Dorsolateral prefrontal cortex (tissue), 122 donors: ENCODE measurements at places on chromosomes 12 and 14.

GRCh38 chr14:79596551-79596950 lies 614.8 kb downstream of the DIO2 start:
- DNase-seq: no peak

DNA sequence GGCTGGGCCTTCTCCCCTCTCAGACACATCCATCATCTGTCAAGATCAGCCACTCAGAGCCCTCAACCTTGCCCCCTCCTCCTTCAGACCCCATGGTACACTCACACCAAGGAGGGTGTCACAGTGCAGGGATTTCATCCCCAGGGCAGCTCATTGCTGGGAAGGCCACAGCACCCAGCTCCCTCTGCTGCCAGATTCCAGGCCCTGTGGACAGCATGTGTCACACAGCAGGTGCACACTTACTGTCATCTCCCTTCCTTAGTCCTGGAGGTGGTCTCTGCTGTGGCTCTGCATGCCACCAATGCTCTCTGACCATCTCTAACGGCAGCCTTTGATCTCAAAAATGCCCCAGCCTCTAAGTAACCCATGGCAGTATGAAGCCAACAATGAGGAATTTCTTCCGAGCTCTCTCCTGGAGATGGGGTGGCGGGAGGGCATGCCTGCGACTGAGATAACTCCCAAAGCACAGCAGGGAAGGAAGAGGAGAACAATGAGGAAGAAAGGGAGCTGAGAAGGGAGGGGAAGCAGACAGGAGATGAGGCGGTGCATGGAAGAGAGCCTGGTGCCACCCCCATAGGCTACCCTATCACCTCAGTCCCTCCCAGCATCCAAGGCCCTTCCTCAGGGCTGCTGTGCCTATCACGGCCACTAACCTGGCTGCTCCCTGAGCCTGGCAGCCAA lies 101.0 kb downstream of the SINHCAF start:
- DNase-seq: no peak

DNA sequence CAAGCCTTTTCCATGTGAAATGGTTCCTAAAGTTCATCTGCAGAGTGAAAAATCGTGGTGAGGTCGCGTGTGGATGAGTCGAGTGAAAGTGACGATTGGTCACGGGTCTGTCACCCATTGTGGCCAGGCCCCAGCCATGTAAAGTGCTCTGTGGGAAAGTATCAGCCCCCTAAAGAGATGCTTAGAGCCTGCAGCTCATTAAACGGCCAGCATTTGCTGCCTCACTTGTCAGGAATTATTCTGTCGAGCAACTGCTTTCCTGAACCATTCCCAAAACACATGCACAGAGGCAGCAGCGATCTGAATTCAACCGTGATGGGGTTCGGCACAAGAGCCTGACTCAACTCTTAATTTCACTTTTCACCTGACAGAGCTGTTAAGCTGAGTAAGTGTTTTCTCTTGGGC lies 16.0 kb downstream of the DBX2 start:
- no peak for DNase-seq

DNA sequence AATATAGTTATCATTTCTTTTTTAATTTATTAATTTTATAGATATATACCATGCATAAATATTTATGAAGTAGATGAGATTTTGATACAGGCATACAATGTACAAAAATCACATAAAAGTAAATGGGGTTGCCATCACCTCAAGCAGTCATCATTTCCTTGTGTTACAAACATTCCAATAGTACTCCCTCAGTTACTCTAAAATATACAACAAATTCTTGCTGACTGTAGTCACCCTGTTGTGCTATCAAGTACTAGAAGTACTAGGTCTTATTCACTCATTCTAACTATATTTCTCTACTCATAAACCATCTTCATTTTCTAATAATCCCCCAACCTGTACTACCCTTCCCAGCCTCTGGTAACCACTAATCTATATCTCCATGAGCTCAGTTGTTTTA lies 432.6 kb upstream of the SYT1 start:
- DNase-seq: no peak

DNA sequence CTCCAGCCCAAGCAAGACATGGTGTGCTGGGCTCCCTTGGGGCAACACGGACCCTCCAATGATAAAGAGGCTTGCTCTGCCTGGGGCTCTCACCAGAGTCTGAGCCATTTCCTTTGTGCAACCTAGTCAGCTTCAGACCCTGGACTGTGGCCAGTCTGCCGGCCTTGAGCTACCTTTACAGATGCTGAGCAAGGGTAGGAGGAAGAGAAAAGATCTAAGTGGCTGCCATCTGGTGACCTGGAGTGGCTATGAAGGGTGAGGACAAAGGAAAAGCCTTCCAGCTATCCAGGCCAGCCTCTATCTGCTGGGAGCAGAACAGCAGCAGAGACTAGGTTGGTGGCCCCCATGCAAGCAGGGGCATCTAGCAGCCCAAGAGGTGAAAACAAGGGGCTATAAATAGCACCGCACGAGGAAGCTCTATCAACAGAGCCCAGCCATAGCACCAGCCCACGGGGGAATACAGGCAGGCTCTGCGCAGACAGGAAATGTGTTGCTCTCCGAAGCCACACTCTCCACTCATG lies 230.1 kb downstream of the FOXN3 start:
- DNase-seq: no peak

GRCh38 chr14:96268431-96269358 lies 12.7 kb downstream of the BDKRB1 start:
- DNase-seq: no peak
